Stimulated activated naive CD4-positive, alpha-beta T cell (primary cell): ENCODE measurements at places on chromosomes 3 and 15.

DNA sequence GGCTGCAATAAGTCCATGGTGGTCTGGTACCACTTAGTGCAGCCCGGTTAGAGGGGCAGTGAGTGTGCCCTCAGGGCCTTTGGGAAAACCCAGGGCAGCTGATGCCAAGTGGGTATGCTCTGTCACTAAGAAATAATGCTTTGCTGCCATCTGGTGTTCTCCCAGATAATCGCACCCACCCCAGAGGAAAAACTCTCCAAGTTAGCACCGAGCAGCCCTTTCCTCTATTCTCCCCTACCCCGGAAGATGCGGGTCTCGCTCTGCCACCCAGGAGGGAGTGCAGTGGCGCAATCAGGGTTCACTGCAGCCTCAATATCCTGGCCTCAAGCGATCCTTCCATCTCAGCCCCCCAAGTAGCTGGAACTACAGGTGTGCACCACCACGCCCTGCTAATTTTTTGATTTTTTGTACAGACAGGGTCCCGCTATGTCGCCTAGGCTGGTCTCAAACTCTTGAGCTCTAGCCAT is 21.3 kb upstream of the DAPK2 start:
- peak; percentile 47 for DNase-seq

GRCh38 chr3:12004741-12005513 is 739 bp downstream of the SYN2 start:
- DNase-seq, result no peak

GRCh38 chr3:14555835-14556234 is 15.7 kb upstream of the GRIP2 start:
- no peak for DNase-seq

- DNase-seq, result no peak
Observed at GRCh38 chr3:66592016-66592761, 91.4 kb upstream of the LRIG1 start.

DNA sequence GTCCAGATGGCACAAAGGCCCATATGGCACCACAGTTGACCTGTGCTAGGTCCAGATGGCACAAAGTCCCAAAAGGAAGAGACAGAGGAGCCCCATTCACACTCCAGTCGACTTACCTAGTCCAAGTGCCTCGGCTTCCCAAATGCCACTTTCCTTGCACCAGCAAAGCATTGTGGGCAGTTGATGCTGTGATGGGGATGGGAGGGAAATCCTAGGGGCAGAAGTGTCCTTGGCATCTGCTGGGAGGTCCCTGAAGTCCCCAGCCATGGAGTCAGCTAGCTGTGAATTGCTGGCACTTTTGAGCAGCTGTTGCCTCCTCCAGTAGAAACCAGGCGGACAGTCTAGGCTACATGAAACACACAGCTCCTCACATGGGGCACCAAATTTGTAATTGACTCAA is 60.3 kb upstream of the SIAH2 start:
- DNase-seq, result no peak

DNA sequence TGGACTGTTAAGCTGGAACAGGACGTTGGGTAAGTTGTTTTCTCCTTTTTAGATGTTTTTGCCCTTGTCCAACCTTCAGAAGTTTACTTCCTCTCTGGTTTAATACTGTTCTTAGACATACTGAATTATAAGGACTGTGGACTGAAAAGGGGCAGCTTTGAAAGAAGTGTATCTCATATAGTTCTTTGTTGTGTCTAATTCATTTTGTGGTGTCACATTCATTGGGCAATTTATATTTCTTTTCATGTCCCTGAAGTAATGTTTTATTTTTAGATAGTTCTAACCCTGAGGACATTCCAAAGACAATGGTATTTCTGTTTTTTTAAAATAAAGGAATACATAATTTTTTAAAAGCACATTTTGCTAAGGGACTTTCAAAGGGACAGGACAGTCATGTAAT is 45.2 kb downstream of the TMEM108 start:
- DNase-seq, result no peak

DNA sequence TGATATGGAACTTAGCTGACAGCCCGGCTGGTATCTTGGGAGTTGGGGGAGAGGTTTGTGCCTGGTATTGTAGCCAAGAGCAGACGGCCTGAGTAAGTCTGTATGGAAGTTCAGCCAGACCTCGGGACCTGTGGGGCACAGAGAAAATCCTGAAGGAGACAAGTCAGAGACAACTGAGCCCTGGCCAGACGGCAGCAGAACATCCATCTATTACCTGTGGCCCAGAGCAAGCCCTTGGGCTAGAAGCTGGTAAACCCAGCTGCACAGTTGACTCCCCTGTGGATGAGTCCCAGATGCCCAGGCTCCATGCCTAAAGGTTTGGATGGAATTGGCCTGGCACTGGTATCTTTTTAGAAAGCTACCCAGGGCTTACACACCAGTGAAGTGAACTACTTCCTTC is 70.4 kb upstream of the DLG1 start:
- no peak for DNase-seq

DNA sequence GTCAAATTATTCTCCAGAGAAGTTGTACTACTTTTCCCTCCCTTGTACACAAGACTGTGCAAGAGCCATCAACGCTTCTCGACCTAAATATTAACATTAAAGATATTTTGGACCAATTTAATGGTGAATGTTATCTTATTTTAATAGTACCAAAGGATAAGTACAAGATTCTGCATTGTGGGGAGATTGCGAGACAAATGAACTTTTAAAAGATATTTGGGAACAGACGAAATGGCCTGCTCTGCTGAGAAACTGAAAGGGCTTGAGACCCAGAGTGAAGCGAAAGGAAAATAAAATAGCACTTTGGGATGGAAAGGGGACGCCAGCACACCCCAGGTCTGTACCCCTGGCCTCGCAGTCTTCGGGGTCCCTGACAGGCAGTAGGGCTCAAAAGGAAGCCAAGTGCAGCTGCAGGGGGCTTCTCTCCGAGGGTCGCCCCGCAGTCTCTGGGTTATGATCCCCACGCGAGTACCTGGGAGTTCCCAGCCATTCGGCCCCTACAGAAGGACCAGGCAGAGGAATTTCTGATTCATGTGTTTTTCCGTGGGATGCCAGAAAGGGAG is 97.6 kb upstream of the VGLL3 start:
- no peak for DNase-seq

GRCh38 chr3:54999811-55000210 is 72.0 kb upstream of the LRTM1 start:
- no peak for DNase-seq

GRCh38 chr3:28347374-28348264 is 902 bp upstream of the ZCWPW2 start:
- no peak for DNase-seq

GRCh38 chr3:175916191-175916934 is 1057.2 kb downstream of the NAALADL2 start:
- no peak for DNase-seq

DNA sequence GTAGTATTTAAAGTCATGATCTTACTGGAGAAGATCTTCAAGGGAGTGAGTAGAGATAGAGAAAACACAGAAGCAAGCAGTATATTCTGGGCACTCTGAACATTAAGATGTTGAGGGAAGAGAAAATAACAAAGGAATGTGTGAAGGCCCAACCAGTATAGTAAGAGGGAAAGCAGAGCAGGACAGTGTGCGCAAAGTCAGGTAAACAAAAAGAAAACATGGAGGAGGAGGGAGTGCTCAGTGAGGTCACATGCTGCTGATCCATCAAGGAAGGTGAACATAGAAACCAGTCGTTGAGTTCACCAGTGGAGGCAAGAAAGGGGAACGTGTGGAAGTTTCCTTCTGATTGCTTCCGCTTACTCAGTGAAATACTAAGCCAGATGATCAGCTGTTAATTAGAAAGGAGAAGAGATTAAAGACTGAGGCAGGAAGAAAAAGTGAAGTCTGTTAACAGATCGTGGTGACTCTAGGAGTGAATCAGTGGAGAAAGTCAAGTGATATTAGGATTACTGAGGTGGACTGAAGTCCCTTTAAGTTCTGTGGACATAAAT is 47.2 kb downstream of the OPA1 start:
- no peak for DNase-seq

GRCh38 chr3:148971401-148972163 is 19.8 kb upstream of the GYG1 start:
- DNase-seq, result no peak

DNA sequence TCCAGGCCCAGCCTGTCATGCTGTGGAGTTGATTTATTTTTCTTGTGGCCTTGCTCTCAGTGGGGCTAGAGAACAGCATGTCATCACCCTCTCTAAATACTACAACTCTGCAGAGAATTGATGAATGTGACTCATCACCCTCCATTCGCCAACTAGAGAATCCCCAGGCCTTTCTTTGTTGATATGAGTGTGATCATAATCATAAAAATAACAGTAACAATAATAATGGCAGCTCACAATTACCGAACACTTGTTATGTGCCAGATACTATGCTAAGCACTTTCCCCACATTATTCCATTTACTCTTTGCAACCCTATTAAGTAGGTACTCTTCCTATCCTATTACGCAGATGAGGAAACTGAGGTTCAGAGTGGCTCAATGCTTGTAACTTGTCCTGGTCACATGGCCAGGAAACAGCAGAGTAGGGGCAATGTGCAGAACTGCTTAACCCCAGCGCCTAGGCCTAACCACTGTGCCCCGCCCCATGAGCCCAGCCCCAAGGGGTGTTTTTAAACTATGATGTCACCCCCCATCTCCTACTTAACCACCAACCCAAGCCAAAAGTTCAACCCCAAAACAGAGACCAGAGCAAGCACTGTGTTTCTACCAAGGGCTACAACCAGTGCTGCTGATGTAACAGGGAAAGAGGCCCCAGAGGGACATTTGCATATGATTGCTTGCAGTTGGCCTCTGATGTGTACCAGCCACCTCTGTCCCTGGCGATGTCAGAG is 104.5 kb downstream of the ADCY5 start:
- no peak for DNase-seq

DNA sequence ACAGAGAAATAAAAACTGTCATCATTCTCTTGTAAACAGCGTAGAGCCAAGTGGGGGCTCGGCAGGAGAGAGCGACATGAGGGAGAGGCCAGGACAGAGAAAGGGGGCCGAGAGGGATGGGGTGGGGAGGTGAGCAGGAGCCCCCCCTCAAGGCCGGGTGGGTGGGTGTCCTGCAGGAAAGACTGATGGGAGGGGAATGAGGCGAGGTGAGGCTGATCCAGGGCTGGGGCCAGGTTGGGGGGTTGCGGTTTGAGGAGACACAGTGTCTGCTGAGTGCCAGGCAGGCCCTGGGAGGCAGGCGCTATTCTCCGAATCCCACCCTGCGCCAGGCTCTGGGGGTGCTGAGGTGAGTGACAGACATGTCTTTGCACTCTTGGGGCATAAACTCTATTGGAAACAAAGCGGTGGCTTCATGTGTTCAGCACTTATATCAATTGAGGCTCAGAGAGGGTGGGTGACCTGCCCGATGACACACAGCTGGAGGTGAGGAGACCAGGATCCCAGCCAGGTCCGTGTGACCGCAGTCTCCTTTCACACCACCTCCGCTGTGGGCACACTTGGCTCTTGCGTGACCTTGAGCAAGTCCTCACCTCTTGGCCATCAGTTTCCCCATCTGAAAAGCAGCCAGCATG is 19.6 kb upstream of the CSPG4 start:
- no peak for DNase-seq

DNA sequence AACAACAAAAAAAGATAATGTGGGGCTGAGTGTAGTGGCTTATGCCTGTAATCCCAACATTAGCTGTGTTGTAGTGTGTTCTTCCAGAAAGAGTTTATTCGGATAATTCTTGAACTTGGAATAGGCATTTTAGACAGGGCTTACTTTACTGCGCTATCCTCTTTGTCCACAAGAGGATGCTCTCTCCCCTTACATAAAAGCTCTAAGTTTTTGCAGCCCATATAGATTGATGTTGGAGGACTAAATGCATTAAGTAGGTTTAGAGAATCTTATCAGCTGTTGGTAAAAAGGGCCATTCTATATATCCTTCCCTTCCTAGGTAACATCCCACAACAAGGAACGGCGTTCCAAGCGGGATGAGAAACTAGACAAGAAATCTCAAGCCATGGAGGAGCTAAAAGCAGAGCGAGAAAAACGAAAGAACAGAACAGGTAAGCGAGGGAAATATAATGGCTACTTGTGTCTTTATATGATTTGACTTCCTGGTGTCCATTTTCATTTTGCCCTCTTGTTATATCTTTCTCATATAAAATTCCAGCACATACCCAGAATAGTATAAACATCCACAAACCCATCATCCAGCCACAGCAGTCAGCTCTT is 27.8 kb upstream of the ITPKA start:
- DNase-seq, result no peak

GRCh38 chr15:33737687-33738601 is 230.4 kb upstream of the CHRM5 start:
- no peak for DNase-seq

DNA sequence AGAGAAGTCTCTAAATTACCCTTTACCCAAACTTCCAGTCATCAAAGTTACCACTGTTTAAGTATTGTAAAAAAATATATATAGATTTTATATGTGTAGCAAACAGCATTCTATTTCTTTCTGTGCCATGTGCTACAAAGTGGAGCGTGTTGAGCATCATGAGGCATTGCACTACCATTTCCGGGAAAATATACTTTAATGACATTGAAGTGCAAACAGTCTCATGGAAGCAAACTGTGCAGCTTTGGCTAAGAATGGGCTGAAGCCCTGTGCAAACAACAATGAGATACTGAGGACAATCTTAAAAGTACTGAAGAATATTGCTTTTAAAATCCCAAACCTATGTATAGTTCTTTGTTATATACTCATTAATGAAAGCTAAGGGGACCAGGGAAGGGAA is 6.5 kb upstream of the RPL22L1 start:
- DNase-seq, result no peak

- no peak for DNase-seq
Observed at GRCh38 chr3:149339931-149340309, 6.5 kb upstream of the TM4SF18 start.

GRCh38 chr15:27868828-27869404 is 230.2 kb downstream of the OCA2 start:
- no peak for DNase-seq

- no peak for DNase-seq
Observed at GRCh38 chr15:71970435-71970834, 147.5 kb downstream of the MYO9A start.

DNA sequence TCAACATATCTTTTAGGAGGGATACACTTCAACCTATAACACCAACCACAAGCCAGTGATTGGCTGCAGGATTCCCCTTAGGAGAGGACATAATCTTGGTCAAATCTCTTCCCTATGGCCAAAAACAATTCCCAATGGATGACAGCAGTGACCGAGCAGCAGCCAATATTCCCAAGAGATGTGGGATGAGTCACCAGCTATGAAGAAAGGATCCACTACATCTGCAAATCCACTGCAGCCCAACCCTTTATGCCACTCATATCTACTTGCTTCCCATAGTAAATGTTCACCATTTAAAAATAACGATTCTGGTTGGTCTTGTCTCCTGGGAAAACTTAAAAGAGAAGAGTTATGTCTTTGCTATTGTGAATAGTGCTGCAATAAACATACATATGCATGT is 4.5 kb upstream of the IQCF5 start:
- no peak for DNase-seq

DNA sequence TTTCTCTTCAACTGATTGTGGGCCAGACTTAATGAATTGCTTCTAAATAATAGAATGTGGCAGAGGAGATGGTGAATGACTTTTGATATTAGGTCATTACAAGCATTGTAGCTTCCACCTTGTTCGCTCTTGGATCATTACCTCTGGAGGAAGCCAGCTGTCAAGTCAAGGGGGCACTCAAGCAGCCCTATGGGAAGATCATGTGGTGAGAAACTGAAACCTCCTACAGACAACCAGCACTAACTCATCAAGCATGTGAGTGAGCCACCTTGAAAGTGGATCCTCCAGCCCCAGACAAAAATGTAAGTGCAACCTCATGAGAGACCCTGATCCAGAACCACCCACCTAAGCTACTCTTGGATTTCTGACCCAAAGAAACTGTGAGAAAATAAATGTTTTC is 109.8 kb upstream of the TBC1D5 start:
- no peak for DNase-seq

GRCh38 chr3:143098032-143098764 is 21.4 kb upstream of the CHST2 start:
- no peak for DNase-seq
